Stimulated activated CD4-positive, alpha-beta T cell treated with anti-CD3 and anti-CD28 coated beads, Interleukin-12 subunit alpha, Interleukin-12 subunit beta, amount 100 ng/mL, for 24 hours (primary cell): ENCODE measurements at places on chromosomes 11 and 22.

- DNase-seq: no peak
These were observed 37.7 kb upstream of the MMP12 start for GRCh38 chr11:102912482-102912830.

- DNase-seq: no peak
These were observed 140.5 kb downstream of the CTTN start for GRCh38 chr11:70538641-70539359.

DNA sequence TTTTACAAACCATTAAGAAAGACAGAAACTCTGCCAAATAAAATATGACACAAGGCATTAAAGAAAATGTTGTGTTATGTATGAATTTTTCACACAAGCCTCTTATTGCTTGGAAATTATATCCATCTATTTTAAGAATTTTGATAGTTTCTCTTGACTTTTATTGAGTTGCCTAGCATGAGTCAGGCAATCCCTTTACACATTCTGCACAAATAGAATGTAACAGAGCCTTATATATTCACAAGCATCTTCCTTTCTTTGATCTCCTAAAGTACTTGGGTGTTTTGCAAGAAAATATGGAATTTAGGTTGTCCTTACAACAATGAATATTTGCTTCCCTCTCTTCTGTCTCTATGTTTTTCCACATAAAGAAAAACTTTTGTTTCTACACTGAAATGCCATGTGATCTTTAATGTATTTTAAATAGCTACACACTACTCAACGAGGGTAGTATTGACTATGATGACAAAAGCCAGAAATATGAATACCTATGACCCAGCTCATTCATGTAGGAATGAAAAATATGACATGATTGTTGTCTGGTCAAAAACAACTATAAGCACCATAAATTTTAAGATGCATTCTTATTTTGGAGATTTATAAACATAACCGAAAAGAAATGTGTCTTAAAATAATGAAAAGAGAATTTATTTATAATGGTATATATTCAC, 398.8 kb downstream of the GUCY1A2 start:
- DNase-seq: no peak

DNA sequence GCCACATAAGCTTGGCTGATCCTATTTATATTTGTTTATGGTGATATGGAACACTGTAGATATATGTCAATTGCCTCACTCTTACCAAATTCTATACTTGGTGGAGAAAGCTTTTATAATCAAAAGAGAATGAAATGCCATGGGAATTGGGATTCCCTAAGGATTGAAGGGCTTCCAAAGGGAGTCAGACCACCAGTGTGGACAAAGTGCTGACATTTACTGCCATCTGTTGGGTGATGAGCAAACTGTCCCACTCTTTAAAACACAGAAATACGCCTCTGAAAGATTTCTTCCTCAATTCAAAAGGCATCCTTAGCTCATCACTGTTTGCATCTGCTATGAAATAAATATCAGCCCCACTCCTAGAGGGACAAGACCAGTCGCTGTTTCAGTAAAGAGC, 7.1 kb downstream of the SLC1A2 start:
- no peak for DNase-seq

DNA sequence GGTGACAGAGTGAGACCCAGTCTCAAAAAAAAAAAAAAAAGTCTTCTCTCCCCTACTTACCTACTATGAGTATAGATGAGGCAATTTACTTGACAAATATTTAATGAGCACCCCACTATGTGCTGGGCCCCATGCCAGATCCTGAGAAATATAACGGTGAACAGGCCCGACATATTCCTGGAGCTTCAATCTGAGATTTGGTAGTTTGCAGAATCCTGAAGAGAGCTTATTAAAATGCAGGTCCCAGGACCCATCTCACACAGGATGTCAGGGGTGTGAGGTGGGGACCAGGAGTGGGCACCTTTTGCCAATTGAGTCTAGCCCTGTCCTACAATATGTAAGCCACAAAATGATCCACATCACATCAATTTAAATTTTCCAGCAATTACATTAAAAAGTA, 44.0 kb downstream of the KCNJ4 start:
- DNase-seq: no peak

GRCh38 chr22:38346506-38346905, 29.3 kb upstream of the CSNK1E start:
- no peak for DNase-seq

- DNase-seq: no peak
These were observed 1072.4 kb downstream of the BRD1 start for GRCh38 chr22:48755059-48755949.

- DNase-seq: no peak
These were observed 37.6 kb upstream of the BIRC3 start for GRCh38 chr11:102279641-102280170.

DNA sequence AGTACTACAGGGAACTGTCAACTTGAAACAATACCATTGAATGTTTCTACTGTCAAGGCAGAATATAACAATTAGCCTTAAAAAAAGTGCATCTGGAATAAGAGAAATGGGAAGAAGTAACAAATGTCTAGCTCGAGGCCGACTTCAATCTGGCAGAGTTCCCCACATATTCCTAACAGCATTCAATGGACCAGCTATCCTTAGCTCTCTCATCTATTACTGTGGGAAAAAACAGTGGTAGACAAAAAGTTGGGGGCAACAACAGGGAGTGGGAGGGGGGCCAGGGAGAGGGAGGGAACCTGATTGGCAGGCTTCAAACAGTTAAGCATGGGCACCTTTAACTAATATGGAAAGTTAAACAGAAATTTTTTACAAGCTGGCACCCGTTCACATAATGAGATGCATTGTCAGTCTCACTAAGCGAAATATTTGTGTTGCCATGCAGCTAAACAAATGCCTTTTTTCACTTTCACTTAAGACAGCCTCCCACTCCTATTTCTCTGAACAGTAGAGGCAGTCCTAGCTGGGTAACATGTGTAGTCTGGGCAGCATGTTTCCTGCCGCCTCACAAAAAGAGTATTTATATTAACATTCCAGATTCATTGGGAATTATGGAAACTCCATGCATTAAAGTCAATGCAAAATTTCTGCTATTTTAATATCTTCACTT, 62.2 kb upstream of the SOX6 start:
- DNase-seq: no peak

- no peak for DNase-seq
These were observed 44.5 kb downstream of the ANO1 start for GRCh38 chr11:70122490-70123198.

- no peak for DNase-seq
These were observed 15.6 kb upstream of the MFRP start for GRCh38 chr11:119361941-119362725.

DNA sequence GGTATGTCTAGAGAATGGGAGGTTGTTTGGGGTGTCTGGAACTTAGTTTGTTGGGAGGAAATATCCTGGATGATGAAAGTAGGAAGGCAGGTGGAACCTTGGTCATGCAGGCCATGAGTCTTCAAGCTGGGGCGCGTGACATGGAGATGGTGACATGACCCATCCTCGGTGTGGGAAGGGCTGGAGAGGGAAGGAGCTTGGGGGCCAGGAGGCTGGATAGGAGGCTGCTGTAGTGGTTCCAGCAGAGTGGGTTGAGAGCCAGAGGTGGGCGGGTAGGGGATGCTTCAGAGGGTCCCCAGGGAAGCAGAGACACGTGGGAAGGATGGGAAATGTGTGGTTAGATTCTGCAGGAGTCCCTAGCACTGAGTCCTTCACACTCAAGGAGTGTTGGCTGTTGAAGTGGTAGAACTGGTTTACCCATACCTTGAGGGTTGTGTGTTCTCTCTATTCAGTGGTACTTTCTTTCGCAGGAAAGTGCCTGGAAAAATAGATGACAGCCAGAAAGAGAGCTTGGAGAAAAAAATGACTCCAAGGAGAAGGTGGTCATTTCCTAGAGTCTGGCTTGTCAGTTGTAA, 56.8 kb downstream of the LDLRAD3 start:
- no peak for DNase-seq

- no peak for DNase-seq
These were observed 1.6 kb upstream of the RPS19BP1 start for GRCh38 chr22:39534092-39534506.

DNA sequence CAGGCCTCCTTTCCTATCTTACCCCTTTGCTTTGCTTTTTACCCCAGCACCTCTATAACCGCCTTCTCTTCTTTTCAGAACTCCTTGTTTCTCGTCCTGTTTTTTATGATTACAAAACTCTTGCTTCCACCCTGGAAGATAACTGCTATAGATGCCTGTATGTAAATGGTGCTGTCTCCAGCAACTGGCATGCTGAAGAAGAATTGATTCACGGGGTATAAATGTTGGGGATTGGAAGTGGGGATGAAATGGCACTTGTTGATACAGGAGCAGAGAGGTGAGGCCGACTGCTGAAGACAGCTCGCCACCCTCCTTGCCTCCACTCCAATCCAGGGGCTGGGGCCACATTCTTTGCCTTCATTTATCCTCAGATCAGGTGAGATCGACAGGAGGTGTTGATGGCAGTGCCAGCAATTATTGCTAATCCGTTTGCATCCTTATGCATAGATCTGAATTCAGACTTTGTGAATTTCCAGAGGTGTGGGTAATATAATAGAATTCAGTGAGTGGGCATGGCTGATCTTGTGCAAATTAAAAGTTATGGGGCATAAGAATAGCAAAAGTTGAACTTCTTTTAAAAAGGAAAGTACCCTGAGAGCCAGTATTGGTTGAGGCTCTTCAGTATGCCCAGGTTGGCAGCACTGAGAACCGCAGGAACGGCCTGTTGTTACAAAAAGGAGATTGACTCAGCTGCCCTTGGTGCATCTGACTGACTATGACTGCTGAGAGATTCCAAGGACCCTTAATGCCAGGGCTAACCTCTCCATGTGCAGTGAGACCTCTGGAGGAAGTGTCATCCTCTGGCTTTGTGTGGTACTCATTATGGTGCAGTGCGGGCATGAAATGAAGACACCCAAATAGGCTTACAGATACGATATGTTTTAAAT, 5.3 kb downstream of the NEAT1 start:
- DNase-seq: no peak

DNA sequence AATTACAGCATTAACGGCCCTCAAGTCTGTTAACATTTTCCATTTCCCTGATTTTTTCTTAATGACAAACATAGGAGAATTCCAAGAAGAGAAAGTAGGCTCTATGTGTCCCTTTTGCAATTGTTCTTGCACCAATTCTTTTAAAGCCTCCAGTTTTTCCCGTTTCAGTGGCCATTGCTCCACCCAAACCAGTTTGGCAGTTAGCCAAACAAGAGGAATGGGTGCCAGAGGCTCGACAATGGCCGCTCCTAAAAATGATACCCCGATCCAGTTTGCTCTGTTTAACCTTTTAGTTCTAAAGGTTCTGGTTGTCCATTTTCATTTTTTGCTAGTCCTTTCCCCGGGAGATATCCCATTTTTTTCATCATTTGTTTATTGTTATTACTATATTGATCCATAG, 6.7 kb upstream of the DNAJB13 start:
- DNase-seq: no peak

DNA sequence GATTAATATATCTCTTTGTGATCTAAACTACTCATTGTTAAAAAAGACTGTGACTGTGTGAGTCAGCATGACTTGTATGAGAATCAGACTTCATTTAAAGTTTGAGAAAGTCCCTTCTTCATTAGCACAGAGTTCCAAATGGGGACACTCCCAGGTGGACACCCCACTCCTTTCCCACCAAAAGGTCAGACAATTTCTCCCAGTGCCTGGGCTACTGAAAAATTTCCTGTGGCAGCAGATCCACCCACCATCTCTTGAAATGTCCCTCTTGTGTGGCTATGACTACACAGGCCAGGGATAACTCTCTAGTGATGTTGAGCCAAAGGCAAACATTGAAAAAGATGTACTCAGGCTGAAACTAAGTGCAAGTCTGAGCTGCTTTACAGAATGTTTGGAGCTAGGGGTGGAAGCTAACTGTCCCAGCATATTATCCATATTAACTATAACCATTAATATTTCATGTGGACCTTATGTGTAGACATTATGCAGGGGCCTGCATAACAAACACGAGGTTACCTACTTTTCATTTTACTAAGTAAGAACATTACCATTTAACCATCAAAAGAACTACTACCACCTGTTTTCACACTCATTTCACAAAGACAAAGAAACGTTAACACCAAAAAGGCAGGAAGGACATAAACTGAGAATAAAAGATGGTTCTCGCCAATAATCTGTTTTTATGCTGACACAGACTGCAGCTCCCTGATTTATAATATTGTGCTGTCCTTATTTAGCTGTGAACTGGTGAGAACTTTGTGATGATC, 44.8 kb downstream of the MMP20 start:
- no peak for DNase-seq

GRCh38 chr11:13949876-13950275, 12.6 kb upstream of the SPON1 start:
- no peak for DNase-seq

- no peak for DNase-seq
These were observed 18.4 kb upstream of the LDHA start for GRCh38 chr11:18375941-18376340.

GRCh38 chr11:3199537-3200295, 18.9 kb downstream of the MRGPRG start:
- DNase-seq: no peak

GRCh38 chr22:49936973-49937757, 18.7 kb downstream of the CRELD2 start:
- DNase-seq: no peak

GRCh38 chr22:20494978-20495860, at the start of gene KLHL22:
Gene KLHL22, minus strand, starts transcription at chr22:20495795. Its CDS starts 6,584 bp downstream, at chr22:20489211.
- no peak for DNase-seq

DNA sequence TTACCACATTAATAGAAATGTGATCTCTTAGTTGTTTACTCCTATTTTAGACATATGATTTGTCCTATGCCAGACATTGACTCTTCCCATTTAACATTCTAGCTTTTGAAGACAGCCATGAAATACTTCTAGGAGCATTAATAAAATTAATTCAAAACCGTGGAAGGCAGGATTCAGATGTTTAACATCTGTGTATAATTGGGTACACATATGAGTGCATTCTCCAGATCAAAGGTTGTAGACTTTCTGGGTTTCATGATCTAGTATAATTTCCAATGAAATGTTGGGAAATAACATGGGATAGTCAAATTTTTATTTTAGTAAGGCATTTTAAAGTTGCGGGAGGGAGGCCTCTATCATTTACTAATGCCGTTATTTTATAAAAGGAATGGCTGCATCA, 35.2 kb upstream of the CCDC89 start:
- no peak for DNase-seq

GRCh38 chr22:36562261-36562835, 33.4 kb upstream of the EIF3D start:
- DNase-seq: no peak

DNA sequence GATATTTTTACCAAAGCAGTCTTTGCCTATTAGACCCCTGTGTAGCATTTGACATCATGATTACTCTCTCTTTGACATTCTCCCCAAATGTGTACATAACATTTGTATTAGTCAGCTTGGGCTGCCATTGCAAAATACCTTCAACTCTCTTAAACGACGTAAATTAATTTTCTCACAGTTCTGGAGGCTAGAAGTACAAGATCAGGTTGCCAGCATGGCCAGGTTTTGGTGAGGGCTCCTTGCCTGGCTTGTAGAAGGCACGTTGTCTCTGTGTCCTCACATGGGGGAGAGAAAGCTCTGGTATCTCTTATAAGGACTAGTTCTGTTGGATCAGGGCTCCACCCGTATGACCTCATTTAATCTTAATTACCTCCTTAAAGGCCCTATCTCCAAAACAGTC, 12.3 kb upstream of the DLAT start:
- no peak for DNase-seq

- DNase-seq: peak; percentile 22
These were observed 3.4 kb upstream of the SCUBE1 start for GRCh38 chr22:43346521-43346929.

- no peak for DNase-seq
These were observed 41.9 kb downstream of the CERK start for GRCh38 chr22:46696229-46696518.
